ENCODE measurements at places on chromosomes 1 and 21.

GRCh38 chr1:87132284-87132870 lies 196.3 kb upstream of the LMO4 start:
- no peak for DNase-seq

DNA sequence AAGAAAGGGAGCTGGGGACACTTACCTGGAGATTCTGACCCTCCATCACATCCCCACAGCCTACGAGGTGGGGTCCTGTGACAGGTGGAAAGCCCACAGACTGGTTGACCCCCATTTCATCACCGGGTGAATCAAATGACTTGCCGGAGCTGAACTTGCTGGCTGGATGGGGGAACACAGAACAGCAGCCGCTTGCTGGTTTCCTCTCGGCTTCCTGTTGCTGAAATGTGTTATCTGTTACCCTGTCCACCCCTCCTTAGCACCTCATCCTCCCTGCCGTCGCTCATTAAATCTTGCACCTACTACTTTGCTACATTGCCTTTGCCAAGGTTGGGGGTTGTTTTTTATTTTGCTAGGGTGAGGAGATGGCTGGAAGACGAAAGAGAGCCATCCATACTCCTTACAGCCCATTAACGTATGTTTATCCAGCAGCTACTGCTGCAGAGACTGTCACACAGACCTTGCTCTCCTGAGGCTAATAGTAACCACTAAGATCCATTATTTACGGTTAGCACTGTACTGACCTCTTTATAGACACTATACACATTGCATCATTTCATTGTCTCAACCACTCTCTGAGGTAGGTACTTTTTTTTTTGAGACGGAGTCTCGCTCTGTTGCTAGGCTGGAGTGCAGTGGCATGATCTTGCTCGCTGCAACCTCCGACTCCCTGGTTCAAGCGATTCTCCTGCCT lies 7.0 kb downstream of the PAFAH2 start:
- DNase-seq = no peak

GRCh38 chr1:67642629-67643028 lies 42.4 kb upstream of the GADD45A start:
- no peak for DNase-seq

DNA sequence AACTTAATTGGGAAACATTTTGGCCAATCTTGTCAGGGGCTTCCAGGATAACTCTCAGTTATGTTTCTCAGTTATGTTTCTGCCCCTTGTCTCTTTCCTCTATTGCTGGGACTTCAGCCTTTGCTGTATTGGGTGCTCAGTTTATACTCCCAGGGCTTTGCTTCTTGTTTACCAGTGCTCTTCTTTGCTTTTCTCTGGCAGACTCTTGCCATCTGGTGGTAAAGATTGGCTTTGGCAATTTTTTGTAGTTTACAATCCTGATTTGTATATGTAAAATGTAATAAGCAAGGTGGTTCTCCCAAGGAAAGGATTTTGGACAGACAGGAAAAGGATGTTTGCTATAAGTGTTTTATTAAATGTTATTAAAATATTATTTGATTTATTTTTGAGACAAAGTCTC lies 37.9 kb downstream of the FABP3 start:
- DNase-seq = peak; percentile 25

GRCh38 chr1:218339267-218339831 lies 5.8 kb upstream of the TGFB2 start:
- DNase-seq = peak; percentile 47

Measured in kidney tubule cell (primary cell).